Stimulated activated CD4-positive, alpha-beta T cell treated with anti-CD3 and anti-CD28 coated beads, TNF-alpha, amount 100 ng/mL, for 1 hour (primary cell): ENCODE measurements at places on chromosomes 12 and 14.

DNA sequence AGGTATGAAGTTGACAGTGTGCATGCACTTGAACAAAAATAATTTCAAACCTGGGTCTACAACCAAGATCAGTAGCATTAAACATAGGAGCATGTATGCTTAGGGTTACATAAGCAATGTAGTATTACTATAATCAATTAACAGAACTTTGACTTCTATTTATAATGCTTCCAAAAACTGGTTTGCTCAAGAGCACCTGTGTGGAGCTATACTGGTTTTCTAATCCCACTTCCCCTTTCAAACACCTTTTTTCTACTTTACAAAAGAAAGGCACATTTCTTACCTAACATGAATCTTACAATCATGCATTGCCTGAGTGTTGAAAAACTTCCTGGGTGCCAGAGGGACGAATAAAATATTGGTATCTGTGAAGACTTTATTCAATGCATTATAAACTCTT lies 72.7 kb downstream of the EFCAB11 start:
- DNase-seq = no peak

DNA sequence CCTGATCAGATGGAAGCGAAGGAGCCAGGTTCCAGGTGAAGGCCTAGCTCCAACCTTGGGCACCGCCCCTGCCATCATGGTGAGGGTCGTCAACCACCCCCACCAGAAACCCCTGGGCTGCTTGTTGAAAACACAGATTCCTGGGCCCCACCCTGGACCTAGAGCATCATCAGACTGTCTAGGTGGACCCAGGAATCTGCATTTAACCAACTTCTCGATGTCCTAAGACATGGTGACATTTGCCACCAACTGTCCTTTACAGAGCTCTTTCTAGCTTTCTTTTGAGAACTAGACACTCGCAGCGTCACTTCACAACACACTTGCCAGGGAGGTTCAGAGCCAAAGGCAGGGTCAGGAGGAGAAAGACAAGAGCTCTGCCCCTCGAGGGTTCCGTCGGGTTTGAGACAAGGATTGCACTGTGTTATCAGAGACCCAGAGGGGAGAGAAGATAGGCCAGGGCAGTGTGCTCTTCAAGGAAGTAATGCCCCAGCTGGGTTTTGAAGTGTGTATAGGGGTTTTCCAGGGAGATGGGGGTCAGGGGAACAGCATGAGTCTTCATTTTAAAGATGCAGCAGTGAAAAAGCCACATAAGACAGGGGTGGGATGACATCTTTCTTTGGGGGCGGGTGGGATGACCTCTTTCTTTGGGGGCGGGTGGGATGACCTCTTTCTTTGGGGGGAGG lies 24.6 kb downstream of the RFLNA start:
- DNase-seq = no peak

DNA sequence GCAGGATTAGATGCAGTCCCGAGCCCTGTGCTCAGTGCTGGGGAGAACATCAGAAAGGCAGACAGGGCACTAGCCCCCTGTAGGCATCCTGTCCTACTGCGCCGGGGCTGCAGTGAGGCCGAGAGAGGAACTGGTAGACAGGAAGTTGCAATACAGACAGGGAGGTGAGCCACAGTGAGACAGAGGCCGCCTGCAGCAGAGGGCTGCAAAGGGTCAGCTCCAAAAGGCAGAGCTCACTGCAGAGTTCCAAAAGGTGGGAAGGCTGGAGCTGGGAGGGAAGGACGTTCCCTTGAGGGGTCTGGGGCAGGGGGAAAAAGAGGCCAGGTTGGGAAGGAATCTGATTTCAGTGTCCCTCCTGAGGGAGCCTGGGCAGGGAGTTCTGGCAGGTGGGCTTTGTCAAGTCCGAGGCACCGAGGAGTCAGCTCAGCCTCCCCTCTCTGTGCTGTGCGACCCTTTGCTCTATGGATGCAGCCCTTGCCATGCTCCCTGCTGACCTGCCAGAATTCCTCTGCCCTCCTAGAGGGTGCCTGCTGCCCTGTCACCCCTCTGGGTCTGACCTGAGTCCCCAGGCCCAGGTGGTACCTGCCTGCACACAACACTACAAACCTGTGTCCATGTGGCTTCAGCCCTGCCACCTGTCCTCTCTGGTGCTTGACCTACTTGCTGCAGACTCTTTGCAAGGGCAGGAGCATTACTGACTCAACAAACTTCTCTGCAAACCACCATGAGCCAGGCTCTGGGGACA lies 63.5 kb downstream of the PRMT8 start:
- no peak for DNase-seq

- DNase-seq = no peak
Observed at GRCh38 chr12:16220120-16220519, 57.4 kb downstream of the SLC15A5 start.

DNA sequence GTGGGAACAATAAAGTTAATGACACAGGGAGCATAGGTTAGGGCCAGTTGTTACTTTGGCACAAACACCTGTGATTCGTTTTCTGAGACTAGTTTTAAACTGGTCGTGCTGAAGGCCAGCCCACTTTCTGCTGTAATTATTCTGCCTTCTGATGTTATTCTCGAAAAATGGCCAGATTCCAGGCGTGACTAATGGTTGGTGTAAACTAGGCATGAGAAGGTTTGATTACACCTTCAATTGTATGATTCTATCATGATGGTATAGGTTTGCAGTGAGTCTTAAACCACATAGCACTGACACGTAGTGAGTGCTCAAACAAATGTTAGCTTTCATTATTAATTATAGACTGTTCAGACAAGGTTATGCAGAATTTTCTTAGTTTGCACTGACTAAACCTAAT lies 39.0 kb downstream of the CKB start:
- no peak for DNase-seq

DNA sequence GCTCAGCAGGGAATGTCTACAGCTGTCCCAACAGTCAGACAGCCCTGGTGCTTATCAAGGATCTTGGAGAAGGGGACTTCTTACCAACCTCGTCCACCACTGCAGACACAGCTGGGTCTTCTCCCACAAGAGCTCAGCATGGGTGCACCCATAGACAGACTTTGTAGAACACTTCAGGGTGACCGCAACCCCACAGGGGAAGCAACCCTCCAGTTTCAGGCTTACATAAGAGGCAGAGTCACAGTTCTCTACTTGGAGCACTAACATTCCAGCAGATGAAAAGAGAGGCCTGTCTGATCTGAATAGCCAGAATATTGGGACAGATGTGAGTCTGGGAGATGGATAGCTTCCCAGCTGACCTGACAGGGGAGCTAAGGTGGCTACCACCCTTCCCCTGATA lies 3.5 kb upstream of the CLEC1A start:
- DNase-seq = no peak

DNA sequence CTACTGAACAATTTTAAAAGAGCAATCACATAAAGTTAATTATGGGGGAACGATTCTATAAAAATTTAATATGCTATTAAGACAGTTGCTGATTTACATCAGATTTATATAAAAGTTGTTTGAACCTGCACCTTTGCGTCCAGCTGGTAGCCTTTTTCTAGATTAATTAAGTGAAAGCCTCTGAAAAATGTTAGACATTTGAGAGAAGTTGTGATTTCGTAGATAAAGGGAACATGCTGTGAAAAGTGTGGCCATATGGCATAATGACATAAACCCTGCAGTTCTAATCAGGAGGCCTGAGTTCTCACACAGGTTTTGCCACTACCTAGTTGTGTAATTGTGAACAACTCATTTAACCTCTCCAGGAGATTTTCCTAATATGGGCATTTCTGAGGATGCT lies 187.2 kb downstream of the TMTC2 start:
- DNase-seq = no peak

- DNase-seq = no peak
Observed at GRCh38 chr12:21334771-21335325, at the start of gene SLCO1A2. SLCO1A2 (minus strand) TSS chr12:21334917; CDS start chr12:21334647, 270 bp downstream.

GRCh38 chr12:5548152-5548943 lies 116.4 kb downstream of the NTF3 start:
- no peak for DNase-seq

DNA sequence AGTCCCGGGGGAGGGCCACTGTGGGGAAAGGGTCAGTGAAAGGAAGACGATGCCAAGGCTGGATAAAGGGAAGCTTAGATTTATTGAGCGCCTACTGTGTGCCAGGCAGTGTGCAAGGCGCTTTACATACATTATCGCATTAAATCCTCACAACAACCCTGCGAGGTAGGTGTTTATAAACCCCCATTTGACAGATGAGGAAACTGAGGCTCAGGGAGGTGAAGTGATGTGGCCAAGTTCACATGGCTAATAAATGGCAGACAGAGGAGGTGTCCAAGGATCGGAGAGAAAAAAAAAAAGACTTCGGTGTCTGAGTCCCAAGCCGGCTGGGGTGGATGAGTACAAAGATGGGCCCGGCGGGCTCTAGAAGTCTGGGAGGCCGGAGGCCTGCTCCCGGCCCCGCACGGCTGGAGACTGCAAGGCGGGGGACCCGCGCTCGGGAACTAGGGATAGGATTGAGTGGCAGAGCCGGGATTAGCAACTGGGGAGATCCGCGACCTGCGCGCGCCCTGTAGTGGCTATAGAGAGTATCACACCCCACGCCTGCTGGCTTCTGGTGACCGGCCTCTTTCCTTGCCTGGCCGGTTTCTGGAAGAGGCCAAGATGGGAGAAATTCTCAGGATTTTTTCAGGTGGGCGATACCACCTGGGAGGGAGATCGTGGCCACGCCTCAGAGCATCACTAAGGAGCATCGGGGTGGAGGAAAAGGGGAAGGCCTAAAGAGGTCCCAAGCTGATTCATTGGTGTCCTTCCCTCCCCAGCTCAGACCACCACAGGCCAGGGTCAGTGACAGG lies 3.9 kb downstream of the DDN start:
- DNase-seq = no peak

GRCh38 chr14:21204167-21205025 lies 48.5 kb upstream of the OR5AU1 start:
- no peak for DNase-seq

DNA sequence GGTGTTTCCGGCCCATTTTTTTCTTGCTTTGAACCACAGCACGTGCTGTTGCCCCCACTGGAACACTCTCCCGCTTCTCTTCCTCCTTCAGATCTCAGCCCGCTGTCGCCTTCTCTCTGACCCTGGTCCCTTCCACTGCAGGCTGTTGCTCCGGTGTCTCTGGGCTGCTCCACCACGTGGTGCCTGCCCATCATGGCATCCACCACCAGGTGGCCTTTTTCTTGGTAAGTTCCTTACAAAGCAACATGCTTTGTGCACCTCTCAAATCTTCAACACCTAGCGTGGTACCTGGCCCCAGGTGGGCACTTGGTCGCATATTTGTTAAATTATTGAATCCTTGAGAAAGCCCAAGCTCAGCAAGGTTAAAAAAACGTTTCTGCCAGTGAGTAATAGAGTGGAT lies 19.1 kb downstream of the TUNAR start:
- no peak for DNase-seq

GRCh38 chr12:77133566-77133965 lies 68.2 kb upstream of the E2F7 start:
- no peak for DNase-seq

DNA sequence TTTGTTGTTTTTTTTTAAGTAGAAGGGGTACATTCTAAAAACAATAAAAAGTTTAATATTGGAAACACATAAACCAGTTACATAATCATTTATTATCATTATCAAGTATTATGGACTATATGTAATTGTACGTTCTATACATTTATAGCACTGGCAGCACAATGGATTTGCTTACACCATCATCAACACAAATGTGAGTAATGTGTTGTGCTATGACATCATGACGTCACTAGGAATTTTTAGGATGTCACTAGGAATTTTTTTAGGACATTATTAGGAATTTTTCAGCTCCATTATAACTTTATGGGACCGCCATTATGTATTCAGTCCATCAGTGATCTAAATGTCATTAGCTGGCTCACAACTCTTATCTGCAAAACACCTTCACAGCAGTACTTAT lies 126.8 kb upstream of the SYT10 start:
- DNase-seq = no peak

DNA sequence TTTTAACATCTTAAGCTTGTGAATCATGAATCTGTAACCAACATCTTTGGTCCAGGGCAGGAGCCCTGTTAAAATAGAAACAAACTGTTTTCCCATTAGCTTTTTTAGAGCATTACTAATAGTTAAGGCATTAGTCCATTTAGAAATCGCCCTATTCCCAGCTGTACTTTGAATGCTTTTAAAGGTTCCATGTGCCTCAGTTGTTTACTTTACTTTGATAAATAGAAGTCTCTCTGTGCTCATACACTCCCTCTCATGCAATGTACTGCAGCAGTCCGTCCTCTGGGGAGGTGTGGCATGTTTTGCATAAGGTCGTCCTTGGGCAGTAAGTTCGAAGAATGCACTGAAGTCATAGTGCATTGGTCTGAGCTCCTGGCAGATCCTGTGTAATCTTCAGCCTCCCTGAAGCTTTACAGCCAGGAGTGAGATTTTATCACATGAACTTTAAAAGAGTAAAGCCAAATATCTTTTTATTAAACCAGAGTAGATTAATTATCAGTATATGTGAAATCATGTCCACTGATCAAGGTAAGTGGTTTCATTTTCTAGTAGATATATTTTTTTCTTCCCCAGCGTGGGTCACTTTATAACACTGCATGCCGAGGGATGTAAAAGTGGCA lies 134.7 kb downstream of the FGD4 start:
- DNase-seq = no peak

DNA sequence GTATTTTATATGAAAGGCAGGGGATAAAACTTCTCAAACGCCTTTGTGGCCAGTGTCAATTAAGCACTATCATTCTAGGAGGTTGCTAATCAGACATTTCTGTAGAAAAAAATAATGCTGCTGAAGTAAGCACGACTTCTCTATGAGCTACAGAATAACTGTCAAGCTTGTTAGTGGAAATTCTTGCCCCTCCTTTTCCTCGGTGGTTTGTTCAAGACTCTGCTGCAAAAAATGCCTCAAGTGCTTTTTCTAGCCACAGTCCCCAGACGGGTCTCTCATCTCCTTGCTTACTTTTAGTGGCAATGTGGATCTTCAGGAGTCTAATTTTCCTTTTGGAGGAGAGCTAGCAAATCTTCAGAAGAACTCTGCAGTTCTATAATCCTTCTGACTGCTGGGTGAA lies 452.0 kb downstream of the FUT8 start:
- no peak for DNase-seq

- no peak for DNase-seq
Observed at GRCh38 chr12:45668641-45669040, 60.9 kb upstream of the ARID2 start.

GRCh38 chr12:47999816-48000215 lies 4.5 kb downstream of the COL2A1 start:
- DNase-seq = no peak

- no peak for DNase-seq
Observed at GRCh38 chr14:31954991-31955390, 122.1 kb upstream of the ARHGAP5 start.

GRCh38 chr12:100824476-100824875 lies 29.9 kb downstream of the ANO4 start:
- no peak for DNase-seq

DNA sequence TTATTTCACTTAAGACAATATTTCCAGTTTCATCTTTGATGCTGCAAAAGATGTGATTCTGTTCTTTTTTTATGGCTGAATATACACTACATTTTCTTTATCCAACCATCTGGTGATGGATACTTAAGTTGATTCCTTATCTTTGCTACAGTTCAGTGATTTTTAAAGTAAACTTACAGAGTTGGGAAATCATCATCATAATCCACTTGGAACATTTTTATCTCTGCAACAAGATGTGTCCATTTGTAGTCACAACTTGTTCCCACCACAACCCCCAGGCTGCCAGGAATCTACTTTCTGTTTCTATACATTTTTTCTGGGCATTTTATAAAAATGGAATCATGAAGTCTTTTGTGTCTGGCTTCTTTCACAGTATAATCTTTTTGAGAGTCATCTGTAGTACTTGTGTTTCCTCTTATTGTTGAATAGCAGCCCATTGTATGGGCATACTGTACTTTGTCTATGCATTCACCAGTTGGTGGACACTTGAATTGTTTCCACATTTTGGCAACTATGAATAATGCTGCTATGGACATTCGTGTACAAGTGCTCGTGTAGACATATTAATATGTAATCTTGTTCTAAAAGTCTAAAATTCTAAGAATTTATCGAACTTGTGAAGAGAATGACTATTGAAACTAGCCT lies 212.5 kb upstream of the DDHD1 start:
- no peak for DNase-seq
